Dermis blood vessel endothelial cell (primary cell): ENCODE measurements at places on chromosomes 13 and 19.
A peak's percentile ranks its signal among the peaks of the same experiment; 100 is the strongest.

DNA sequence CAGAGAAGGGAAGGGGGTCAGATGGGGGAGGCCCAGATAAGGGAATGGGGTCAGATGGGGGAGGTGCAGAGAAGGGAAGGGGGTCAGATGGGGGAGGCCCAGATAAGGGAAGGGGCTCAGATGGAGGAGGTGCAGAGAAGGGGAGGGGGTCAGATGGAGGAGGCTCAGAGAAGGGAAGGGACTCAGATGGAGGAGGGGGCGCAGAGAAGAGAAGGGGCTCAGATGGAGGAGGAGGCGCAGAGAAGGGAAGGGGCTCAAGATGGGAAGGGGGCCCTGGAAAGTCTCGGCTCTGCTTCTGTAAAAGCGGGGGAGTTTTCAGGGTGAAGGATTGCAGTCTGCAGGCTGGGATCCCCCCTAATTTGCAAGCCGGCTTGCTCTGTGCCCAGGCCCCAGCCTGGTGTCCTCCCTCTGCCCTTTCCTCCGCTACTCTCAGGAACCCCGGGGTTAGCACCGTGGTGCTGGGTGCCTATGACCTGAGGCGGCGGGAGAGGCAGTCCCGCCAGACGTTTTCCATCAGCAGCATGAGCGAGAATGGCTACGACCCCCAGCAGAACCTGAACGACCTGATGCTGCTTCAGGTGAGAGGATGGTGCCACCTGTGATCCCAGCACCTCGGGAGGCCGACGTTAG is 1.6 kb downstream of the AZU1 start:
- no peak for DNase-seq

DNA sequence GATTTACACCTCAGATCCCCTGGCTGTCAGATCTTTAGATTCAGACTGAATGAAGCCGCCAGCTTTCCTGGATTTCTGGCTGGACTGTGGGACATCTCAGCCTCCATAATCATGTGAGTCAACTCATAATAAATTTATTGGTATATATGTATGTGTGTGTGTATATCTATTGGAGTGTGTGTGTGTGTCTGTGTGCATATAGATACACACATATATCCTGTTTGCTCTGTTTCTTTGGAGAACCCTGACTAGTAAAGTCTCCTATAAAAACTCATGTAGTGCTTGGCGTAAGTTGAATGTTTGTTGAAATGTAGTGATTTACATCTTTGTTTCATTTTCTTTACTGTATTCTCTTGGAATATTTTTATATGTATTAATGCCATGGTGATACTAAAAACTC is 499.5 kb upstream of the KLF12 start:
- DNase-seq = no peak

GRCh38 chr13:23243066-23243465 is 62.3 kb downstream of the SGCG start:
- no peak for DNase-seq

- peak; percentile 93 for DNase-seq
Observed at GRCh38 chr19:46542428-46543230, 47.0 kb upstream of the PNMA8B start.

DNA sequence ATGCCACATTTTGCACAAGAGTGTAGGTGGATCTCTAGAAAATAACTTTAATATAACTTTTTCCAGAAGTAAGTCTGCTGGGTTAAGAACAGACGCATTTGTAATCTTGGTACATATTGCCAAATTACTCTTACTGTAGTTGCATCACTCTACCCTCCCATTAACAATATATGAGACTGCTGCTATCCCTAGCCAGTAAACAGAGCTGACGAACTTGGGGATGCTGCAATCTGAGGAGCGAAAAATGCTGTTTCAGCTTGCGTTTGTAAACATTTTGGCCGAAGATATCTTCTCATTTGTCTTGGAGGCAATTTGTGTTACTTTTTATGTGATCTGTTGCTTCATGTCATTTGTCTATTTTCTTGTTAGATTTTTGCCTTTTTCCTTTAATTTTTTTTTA is 1482.8 kb downstream of the OLFM4 start:
- DNase-seq = no peak

GRCh38 chr19:32397671-32398101 is 7.9 kb upstream of the DPY19L3 start:
- DNase-seq = no peak

GRCh38 chr13:44857061-44857460 is 132.2 kb downstream of the NUFIP1 start:
- DNase-seq = no peak

DNA sequence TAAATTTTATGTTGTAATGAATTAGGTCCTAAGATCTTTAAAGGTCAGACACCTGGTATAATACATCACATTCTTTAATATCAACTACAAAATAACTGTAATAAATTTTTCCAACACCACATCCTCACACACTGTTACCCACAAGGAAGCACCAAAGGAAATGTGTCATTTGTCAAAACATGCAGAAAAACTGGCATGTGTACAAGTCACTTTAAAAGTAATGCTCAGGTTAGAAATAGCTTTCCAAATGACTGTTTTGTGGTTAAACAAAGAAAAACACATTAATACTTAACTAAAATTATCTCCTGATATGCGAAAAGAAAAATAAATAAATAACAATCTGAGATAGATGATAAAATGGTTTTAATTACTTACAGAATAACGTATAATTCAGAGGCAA is 74.7 kb downstream of the MZT1 start:
- peak; percentile 71 for DNase-seq

DNA sequence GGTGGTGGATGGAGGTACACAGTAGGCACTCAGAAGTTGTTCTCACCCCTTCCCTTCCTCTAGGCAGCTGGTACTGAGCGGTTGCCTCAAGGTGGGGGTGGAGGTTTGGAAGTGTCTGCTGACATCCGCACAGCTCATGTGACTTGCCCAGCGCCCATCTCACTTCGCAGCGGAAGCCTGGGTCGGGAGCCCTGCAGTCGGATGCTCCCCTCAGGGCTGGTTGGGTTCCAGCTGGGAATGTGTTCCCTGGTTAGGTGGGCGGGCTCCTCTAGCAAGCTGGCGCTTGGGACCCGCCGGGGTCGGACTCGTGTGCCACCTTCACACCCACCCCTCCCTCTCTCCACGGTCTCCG is 10.2 kb downstream of the PPP1R37 start:
- DNase-seq = no peak

GRCh38 chr19:55654323-55654867 is 440 bp upstream of the U2AF2 start:
- peak; percentile 100 for DNase-seq

GRCh38 chr13:25276748-25277147 is 10.5 kb downstream of the MTMR6 start:
- no peak for DNase-seq

DNA sequence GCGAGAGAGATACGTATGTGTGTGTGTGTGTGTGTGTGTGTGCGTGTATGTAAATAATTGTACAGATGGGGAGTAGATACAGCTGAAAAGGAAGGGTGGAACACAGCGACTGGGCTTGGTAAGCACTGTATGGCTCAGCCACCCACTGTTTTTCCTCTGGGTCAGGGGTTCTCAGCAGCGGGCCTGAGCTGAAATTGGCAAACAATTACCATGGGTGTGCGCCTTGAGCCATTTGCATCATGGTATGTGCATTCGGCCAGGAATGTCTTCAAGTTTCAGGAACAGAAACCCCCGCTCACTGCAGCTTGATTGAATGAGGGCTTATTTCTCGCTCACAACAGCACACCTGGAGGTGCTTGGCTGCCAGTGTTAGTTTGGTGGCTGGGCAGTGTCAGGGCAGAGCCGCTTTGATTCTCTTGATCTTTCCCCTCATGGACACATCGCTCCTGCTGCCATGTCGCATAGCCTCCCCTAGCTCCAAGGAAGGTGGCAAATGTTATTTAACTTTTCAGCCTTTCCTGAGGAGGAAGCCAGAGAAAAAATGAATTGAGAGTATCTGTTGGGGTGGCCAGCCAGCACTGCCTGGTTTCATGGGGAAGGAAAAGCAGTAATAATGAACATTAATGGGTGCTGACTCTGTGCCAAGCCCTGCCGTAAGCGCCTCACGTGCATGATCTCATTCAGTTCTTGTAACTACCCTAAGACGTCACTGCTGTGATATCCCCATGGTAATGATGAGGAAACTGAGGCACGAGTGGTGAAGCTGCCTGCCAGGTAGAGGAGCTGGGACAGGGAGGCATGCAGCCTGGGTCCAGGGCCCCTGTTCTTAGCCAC is 126.9 kb downstream of the SIPA1L3 start:
- DNase-seq = peak; percentile 79

- DNase-seq = no peak
Observed at GRCh38 chr19:5667751-5668271, 12.5 kb downstream of the MICOS13 start.
